Anterior cingulate cortex (tissue), 58 donors: ENCODE measurements at places on chromosomes 12 and 14.

DNA sequence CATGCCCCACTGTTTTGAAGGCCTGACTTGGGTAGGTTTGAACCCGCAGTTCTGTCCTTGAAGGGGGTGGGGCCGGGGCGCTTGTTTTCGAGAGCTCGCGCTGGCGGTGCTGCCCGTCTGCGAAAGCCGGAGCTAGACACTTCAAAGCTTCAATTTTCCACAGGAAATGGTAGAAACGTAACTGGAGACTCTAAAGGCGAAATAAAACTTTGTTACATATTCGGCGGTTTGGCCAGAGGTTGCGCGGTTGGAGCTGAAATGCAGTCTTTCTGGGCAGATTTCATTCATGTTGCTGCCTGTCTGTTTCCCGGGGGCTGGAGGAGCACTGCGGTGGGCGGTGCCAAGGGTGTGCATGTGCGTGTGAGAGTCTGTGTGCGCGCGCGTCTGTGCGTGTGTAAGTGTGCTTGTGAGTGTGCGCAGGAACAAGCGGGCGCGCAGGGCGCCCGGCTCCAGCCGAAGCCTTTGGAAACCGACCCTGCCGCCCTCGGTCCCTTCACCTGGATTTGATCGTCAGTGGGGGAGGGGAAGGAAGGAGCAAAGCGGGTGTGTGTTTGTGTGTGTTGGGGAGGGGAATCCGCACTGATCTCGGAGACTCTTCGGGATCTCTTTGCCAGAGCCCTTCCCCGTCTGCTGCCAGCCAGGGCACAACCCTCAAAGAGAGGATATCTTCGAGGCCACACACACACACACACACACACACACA is 227.7 kb upstream of the CRY1 start:
- no peak for DNase-seq

DNA sequence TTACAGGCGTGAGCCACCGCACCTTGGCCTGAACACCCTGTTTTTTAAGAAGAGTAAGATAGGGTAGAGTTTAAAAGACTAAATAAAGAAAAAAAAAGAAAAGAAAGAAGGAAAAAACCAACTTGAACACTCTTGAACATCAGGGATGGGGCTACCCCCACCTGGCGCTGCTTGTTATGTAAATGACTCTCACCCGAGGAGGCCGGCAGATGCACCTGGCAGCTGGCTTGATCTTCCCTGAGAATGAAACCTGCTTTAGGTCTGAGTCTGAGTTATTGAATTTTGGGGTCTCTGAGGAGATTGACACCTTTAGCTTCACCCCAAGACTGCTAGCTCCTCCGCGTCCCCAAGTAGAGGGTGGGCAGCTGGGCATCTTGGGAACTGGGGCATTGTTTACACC is 15.5 kb upstream of the MEG3 start:
- no peak for DNase-seq

DNA sequence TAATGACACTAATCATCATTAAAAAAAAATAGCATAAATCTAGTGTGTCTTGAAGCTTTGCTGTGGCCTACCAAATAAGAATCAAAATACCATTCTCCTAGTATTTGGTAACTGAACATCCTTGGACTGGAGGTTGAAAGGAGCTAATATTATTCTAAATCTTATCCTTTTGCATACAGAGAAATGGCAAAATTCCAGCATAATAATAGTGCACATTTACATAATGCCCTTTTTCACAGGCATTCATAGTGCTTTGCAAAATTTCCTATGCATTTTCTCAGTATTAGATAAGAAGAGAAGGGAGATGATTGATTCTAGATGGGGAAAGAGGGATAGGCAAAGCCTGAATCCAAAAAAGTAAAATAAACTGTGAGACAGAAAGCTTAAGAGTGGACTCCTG is 13.9 kb upstream of the CCDC196 start:
- no peak for DNase-seq

DNA sequence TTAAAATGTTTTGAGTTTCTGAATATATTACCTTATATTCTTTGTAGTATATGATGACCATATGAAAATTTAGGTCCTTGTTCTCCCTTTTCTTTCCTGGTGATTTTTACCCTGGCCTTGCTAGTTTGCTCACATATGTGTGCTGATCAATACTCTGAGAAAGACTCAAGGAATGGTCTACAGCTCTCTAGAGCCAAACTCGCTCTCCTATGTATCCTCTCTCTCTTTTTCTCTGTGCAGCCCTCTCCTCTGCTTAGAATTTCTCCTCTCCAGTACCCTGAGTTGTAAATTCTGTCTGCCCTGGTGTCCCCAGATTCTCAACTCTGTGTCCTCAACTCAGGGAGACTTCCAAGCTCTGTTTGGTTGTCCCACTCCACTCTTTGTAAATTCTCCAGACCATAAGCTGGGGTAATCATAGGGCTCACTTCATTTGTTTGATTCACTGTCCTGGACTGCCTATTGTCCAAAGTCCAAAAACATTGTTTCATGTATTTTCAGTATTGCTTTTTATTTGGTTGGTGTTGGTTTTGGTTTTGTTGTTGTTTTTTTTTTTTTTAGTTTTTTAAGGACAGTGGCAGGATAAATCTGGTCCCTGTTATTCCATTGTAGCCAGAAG is 41.0 kb downstream of the FOXA1 start:
- no peak for DNase-seq

GRCh38 chr12:1808036-1808797 is 12.1 kb upstream of the LRTM2 start:
- no peak for DNase-seq
